ENCODE measurements at places on chromosomes 1 and 21. TPM values are rescaled to one million over a fixed set of nuclear protein-coding genes. Genes with fewer than 3 reads are reported as not detected.

The C1orf87 gene
- polyA plus RNA-seq: not detected

The LRRC8D gene
- 13.0 TPM for polyA plus RNA-seq

DNA sequence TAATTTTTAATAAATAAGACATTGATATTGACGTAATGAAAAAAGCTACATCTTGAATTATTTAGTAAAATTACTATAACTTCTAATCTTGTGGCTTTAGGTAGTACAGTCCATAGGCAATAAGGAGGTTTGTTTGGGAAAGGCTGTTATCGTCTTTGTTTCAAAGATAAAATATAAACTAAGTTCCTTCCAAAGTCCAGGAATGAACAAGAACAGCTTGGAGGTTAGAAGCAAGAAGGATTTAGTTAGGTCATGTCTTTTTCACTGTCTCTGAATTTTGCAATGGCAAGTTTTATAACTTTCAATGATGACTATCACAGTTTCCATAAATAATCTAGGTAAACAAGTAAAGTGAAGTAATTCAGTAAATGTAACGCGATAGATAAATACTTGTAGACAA, 106.9 kb upstream of the OLFM3 start:
- no peak overlapping the region for H3K27ac ChIP-seq
- H3K36me3 ChIP-seq: no peaks in the 10 kb centered on the region
- H3K27me3 ChIP-seq: no peaks in the 10 kb centered on the region
- no peaks in the 10 kb centered on the region for H3K4me1 ChIP-seq

DNA sequence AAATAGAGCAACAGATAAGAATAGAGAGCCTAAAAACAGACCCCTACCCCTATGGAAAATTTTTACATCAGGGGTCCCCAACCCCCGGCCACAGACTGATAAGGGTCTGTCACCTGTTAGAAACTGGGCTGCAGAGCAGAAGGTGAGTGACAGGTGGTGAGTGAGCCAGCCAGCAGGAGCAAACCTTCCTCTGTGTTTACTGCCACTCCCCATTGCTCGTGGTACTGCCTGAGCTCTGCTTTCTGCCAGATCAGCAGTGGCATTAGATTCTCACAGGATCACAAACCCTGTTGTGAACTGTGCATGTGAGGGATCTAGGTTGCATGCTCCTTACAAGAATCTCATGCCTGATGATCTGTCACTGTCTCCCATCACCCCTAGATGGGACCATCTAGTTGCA, 174.1 kb downstream of the FOXD2 start:
- no peaks in the 10 kb centered on the region for H3K4me1 ChIP-seq
- peak; percentile 32 for DNase-seq
- H3K27me3 ChIP-seq: no peaks in the 10 kb centered on the region

DNA sequence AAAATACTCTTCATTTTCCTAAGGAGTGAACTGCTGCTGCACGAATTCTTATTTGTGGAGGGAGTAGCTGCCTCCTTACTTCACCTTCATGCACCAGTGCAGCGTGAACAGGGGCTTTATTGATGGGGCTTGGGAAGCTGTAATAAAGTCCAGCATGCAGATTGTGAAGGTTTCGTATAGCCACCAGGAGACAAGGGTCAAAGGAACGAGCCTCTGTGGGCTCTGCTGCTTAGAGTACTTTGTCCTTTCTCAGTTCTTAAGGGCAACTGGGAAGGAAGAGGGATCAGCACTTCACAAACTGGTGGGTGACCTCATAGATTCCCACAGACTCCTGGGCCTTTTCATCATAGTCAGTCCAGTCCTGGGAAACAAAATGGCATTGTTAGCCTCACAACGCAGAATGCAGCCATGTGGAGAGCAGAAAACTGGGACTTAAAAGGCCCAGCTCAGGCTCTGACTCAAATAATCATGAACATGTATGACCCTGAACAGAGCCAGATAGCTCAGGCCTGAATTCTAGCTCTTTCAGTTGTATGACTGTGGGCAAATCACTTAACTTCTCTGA, 6.0 kb downstream of the CZIB start:
- H3K4me1 ChIP-seq: peaks cover 1% of the 10 kb centered on the region
- DNase-seq: no peak
- H3K27me3 ChIP-seq: no peaks in the 10 kb centered on the region
- no peak overlapping the region for H3K4me3 ChIP-seq
- H3K36me3 ChIP-seq: peaks cover 27% of the 10 kb centered on the region
- peak overlapping the region; percentile 91 for H3K27ac ChIP-seq

DNA sequence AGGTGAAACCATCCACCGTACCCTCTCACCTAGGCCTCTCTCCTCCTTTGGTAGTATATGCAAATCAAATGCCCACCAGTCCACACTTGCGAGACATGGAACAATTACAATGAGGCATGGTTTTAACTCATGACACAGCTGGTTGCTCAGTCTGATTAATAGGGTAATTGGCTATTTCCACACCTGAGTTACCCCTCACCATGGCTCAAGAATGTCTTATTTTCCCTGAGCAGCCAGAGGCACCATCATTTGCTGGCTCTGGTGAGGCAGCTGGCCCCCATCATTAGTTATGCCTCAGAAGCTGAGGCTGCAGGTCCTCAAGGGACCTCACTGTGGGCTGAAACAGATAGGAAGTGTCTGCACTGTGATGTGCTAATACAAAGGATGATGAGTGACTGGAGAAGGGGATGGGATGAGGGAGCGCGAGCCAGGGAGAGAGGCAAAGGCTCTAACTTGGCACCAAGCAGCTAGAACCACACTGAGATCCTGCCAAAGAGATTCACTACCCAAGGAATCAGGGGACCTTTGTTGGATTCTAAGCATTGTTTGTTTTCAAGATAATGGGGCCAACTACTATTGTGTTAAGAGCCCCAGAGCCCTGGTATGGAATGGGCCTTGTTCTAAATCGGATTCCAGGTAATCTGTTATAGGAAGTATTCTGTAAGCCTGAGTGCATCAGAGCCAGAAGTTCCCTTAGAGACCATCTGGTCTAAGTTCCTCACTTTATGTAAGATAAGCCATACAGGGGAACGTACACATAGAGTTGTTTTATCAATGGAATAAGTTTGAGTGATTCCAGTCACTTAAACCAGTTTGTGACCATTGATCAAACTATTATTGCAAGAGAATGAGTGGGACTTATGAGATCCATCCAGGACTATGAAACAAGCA, 80.0 kb upstream of the CNTN2 start:
- no peak for DNase-seq
- no peaks in the 10 kb centered on the region for H3K4me1 ChIP-seq
- H3K4me3 ChIP-seq: no peak overlapping the region
- no peaks in the 10 kb centered on the region for H3K36me3 ChIP-seq

GRCh38 chr1:192786576-192786975, 22.3 kb upstream of the RGS2 start:
- no peaks in the 10 kb centered on the region for H3K27me3 ChIP-seq
- H3K36me3 ChIP-seq: no peaks in the 10 kb centered on the region
- no peak overlapping the region for H3K4me3 ChIP-seq
- H3K4me1 ChIP-seq: no peaks in the 10 kb centered on the region

DNA sequence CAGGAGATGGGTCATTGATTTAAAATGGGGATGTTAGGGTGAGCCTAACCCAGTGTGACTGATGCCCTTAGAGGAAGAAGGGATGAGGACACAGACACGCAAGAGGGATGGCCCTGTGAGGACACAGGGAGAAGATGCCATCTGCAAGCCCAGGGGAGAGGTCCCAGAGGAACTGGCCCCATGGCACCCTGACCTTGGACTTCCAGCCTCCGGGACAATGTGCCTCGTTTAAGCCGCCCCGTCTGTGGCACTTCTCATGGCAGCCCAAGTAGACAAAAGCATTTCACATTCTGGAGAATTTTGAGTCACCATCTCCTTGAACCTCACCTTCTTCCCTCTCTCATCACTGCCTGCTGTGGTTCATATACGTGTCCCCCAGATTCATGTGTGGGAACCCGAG, 20.1 kb upstream of the PCBP3 start:
- no peak for DNase-seq
- H3K36me3 ChIP-seq: no peaks in the 10 kb centered on the region
- H3K27me3 ChIP-seq: no peaks in the 10 kb centered on the region
- no peak overlapping the region for H3K27ac ChIP-seq

- H3K27me3 ChIP-seq: no peaks in the 10 kb centered on the region
- H3K27ac ChIP-seq: no peak overlapping the region
- no peaks in the 10 kb centered on the region for H3K36me3 ChIP-seq
- no peaks in the 10 kb centered on the region for H3K4me1 ChIP-seq
Measured at GRCh38 chr1:247286134-247286670, 30.3 kb downstream of the VN1R5 start.

GRCh38 chr1:94039514-94039870, 81.5 kb downstream of the ABCA4 start:
- no peaks in the 10 kb centered on the region for H3K4me1 ChIP-seq
- H3K4me3 ChIP-seq: no peak overlapping the region
- H3K27me3 ChIP-seq: no peaks in the 10 kb centered on the region

- DNase-seq: no peak
- no peaks in the 10 kb centered on the region for H3K4me1 ChIP-seq
- H3K27me3 ChIP-seq: no peaks in the 10 kb centered on the region
- no peak overlapping the region for H3K27ac ChIP-seq
Measured at GRCh38 chr1:46153228-46153627, 20.8 kb upstream of the PIK3R3 start.

DNA sequence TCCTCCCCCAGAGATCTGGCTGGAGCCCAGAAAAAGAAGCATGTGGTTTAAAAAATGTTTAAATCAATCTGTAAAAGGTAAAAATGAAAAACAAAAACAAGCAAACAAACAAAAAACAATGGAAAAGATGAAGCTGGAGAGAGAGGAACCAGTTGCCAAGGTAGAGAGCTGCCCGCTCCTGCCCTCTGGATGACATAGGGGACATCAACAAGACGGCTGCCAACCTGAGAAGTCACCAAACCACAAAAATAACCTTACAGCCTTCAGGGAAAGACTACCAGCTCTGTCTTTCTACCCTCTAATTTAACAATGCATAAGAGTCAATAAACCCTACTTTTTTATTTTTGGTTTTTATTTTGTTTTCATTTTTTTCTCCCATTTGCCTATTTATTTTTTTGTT, 8.5 kb upstream of the IPO9 start:
- no peak overlapping the region for H3K27ac ChIP-seq
- H3K36me3 ChIP-seq: no peaks in the 10 kb centered on the region
- H3K4me3 ChIP-seq: no peak overlapping the region

- H3K27ac ChIP-seq: no peak within 1 kb of the TSS
- H3K4me3 ChIP-seq: no peak within 1 kb of the TSS
- H3K4me1 ChIP-seq: no peaks in the 10 kb centered on the region
- DNase-seq: no peak
- no peaks in the 10 kb centered on the region for H3K36me3 ChIP-seq
Measured at GRCh38 chr1:150257624-150258585, at the start of gene CA14. CA14 (plus strand) TSS chr1:150257774; CDS start chr1:150258129, 355 bp downstream.

GRCh38 chr1:81619156-81619555, 181.6 kb upstream of the ADGRL2 start:
- H3K4me3 ChIP-seq: no peak overlapping the region
- H3K4me1 ChIP-seq: peaks cover 3% of the 10 kb centered on the region
- H3K27me3 ChIP-seq: peaks cover 2% of the 10 kb centered on the region
- no peak overlapping the region for H3K27ac ChIP-seq
- DNase-seq: peak; percentile 6

- H3K4me3 ChIP-seq: no peak overlapping the region
- H3K36me3 ChIP-seq: no peaks in the 10 kb centered on the region
- DNase-seq: no peak
- H3K4me1 ChIP-seq: no peaks in the 10 kb centered on the region
- H3K27ac ChIP-seq: no peak overlapping the region
- H3K27me3 ChIP-seq: no peaks in the 10 kb centered on the region
Measured at GRCh38 chr1:230851291-230851691, 17.0 kb downstream of the C1orf198 start.

- no peaks in the 10 kb centered on the region for H3K4me1 ChIP-seq
- no peaks in the 10 kb centered on the region for H3K27me3 ChIP-seq
- DNase-seq: no peak
- H3K36me3 ChIP-seq: no peaks in the 10 kb centered on the region
- no peak overlapping the region for H3K27ac ChIP-seq
- no peak overlapping the region for H3K4me3 ChIP-seq
Measured at GRCh38 chr1:21570528-21570875, 61.3 kb downstream of the ALPL start.

- DNase-seq: no peak
- peaks cover 78% of the 10 kb centered on the region for H3K36me3 ChIP-seq
- peaks cover 3% of the 10 kb centered on the region for H3K4me1 ChIP-seq
- H3K4me3 ChIP-seq: no peak overlapping the region
- no peaks in the 10 kb centered on the region for H3K27me3 ChIP-seq
Measured at GRCh38 chr1:26291433-26291832, 11.5 kb downstream of the SH3BGRL3 start.

GRCh38 chr1:160733898-160734297, 5.1 kb upstream of the SLAMF7 start:
- no peaks in the 10 kb centered on the region for H3K36me3 ChIP-seq
- no peaks in the 10 kb centered on the region for H3K27me3 ChIP-seq
- no peak for DNase-seq
- no peak overlapping the region for H3K4me3 ChIP-seq

DNA sequence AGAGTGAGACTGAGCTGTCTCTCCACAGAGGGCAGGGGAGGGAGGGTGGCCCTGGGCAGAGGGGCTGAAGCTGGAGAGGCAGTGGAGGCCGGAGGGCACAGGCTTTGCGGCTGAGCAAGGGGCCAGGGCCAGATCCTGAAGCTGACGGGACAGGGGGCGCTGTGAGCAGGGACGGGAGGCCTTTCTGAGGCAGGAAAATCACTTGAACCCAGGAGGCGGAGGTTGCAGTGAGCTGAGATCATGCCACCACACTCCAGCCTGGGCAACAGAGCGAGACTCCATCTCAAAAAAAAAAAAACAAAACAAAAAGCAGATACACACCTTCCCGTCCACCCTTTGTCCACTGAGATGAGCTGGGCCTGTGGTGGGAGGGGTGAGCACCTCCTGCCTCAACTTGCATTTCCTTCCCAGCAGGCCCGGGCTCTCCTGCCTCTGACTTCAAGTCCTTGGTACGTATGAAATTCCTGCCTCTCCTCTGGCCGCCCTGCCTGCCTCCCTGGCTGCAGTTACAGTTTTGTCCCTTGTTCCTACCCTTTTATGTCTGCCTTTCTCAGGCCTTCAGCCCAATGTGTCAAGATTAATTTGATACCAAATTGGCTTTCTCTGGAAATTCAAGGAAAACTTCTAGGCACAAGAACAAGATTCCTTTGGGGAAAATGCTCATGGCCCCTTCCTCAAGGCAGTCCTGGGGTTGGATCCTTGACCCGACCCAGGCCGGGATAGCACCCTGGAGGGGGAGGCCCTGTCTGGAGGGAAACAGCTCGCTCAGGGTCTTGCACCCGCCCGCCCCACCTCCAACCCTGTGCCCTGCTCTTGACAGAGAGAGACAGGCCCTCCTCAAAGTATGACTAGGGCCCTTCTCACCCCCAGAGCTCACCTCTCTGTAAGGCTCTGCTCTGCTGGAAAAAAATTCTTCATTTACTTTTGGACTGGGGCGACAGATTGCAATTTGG, 11.2 kb upstream of the ADAMTSL4 start:
- no peaks in the 10 kb centered on the region for H3K4me1 ChIP-seq
- H3K4me3 ChIP-seq: no peak overlapping the region
- no peaks in the 10 kb centered on the region for H3K36me3 ChIP-seq
- no peak overlapping the region for H3K27ac ChIP-seq
- no peak for DNase-seq
